ENCODE measurements at places on chromosomes 1 and 21. TPM values are rescaled to one million over a fixed set of nuclear protein-coding genes. Genes with fewer than 3 reads are reported as not detected.

DNA sequence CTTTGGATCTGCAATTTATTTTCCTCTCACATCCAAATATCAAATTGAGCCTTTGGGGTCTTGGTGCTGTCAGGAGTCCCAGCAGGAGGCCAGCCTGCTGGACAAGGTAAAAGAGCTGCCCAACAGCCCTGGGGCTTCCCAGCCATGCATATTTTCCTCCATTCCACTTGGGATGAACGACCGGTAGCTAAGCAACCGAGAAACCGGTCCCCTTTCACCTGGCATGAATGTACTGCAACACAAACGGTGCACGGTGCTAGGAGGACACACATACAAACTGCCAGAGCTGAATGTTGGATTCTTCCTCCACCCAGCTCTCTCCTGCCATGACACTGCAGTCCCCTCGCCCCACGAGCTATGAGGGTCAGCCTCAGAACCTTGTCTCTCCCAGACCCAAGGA is 42.7 kb downstream of the BCAR3 start:
- DNase-seq, result no peak

IGSF9 gene
- not detected for total RNA-seq

DNA sequence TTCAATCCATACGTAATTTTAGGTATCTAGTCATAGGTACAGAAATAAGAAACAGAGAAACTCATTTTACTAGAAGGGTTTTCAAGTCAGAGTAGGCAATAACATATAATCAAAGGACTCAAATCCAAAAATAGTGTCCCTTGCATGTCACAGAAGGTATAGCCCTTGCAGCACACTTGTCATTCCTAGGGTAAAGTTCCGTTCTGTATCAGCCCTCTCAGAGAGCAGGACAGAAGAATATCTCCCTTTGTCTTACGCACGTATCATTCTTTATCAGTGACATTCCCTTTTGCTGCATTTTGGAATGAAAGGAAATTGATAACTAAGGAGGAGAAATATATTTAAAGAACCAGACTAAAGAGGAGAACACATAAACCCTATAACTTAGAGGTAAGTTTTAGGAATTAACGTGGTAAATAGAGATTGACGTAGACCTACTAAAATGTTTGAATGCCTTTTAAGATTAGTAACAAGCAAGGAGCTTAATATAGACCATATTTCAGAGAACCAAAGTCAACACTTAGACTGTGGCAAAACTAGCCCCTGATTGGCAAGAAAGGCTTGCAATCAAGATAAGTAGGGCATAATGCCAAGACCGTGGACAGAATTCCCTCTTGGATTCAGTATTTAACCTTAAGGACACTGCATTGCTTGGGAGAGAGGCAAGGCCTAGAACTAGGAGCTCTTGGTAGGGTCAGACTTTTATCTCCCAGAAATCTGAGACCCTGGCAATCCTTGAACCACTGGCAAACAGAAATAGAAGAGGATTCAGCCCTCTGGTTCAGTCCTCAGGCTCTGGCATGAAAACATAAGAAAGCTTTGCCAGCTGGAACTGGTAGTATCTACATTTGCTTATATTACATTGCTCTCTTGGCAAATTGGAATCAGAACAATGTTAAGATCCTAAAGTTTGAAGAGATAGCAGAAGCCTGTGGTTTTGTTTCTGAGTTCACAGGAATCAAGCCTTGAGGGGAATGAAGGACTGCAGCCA is 232.1 kb downstream of the ASTN1 start:
- DNase-seq, result no peak

DIO1 gene
- total RNA-seq, result not detected

DNA sequence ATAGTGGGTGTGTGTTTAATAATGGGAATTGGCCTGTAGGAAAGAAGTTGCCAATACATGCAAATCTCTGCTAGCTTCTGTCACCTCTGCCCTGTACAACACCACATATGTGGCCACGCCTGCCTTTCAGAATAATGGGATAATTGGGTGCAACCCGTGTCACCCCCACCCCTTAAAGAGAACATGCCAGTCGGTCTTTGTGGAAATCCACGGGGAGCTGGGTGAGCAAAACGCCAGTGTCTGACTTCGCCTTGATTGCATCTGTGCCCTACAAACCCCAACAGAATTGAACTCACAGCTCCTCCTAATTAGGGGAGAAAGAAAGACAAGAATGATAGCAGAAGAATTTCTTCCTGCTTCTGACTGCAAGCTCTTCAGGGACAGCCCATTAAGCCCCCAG is 6.4 kb upstream of the PLXNA2 start:
- no peak for DNase-seq

DNA sequence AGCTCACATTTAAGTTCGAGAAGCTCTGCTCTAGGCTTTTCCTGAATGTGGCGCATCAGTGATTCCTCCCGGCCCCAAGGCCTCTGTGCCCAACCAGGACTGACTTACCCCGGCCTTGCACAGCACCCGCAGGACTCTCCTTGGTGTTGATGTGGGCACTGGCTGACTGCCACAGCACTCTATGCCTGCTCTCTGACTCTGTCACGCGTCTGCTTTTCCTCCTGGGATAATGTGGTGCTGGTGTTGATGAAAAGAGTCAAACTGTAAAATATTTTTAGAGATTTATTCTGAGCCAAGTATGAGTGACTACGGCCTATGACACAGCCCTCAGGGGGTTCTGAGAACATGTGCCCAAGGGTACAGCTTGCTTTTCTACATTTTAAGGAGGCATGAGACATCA is 15.5 kb upstream of the SLC2A5 start:
- no peak for DNase-seq

DNA sequence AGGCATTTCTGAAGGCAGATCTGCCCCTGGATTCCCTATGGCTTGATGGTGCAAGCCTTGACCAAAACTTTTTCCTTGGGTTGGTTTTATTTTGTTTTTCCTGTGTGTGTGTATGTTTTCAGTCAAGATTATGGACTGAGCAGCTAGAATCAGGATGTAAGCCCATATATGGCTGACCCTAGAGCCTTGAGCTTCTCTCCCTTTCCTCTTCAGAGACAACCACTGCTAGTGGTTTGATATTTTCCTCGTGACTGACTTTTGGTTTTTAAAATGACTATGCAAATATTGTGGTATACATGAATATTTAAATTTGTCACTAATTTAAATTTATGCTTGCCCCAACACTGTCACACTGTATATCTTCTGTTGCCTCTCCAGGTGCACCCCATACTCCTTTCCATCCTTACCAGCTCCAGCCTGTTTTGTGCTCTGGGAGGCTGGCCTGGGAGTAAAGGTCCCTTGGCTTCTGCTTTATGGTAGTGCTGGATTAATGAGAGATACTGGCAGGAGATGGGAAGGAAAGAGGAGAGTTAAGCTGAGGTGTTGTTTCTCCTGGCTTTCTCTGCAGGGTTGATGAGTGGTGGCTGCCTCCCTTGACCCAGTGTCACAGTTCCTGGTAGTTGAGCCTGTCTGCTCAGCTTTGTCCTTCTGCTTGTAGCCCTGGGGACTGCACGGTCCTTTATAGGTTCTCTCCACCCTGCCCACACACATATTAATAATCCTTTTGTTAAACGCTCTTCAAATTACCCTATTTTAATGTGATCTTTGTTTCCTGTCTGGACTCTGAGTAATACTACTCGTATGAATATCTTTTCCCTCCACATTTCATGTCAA is 44.4 kb downstream of the RWDD3 start:
- no peak for DNase-seq

DNA sequence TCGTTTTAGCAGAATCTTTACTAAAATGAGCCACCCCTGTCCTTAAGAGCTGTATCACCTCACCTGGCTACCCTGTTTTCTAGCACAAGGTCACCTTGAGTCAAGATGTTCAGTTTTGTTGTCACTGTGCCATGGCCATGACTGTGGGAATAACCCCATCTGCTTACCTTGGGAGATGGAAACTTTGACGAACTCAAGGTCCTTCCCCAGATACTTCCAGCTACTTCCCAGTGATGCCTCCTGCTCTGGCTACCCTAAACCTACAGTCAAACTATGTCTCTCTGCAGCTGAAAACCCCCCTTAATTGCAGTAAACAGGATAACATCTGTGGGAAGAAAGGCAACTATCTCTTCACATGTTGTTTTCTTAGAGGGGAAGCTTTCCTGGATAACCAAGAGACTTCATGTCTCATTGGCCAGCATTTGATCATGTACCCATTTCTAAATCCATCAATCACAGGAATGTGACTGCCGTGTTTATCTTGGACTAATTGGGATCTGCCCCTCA is 89.5 kb upstream of the C1orf21 start:
- no peak for DNase-seq

DNA sequence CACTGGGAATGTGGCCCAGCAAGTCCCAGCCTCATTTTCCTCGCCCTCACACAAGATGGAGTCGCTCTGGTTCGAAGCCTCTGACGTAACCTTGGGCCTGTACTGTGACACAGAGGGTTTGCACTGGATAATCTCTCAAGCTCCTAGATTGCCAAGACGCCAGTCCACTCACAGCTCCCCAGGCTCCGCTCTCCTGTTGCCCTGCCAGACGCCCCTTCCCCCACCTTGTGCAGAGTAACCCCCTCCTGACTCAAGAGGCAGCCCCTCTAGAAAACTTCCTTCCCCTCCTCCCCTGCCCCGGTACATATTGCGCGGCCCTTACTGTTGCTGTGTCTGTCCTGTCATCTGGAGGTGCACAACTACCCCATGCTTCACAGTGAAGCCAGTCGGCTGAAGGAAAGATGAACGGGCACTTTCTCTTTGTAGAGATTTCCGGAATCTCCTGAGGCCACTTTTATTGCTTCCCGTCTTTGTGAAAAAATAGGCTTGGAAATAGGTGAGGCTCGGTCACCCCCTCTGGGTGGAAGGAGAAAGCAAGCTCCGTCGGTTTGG is 981 bp upstream of the KIAA1614 start:
- DNase-seq, result no peak

NCAM2 gene
- total RNA-seq, result not detected

LRRN2 gene
- not detected for total RNA-seq

DNA sequence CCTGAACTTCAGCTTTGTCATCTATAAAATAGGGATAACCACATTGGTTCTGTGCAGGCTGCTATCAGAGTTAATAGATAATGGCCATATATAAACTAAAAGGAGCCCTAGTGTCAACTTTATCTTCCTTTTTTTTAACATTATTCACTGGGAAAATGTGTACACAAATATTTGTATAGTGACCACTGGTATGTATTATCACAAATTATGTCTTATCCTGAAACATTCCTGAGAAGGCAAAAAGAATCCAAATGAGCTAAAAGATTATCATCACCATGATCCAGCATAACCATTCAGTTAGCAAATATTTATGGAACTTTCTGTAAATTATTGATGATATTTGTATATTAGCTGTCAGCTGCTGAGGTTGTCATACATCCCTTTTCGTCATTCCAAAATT is 16.6 kb downstream of the ANGPTL3 start:
- no peak for DNase-seq

GRCh38 chr1:19372602-19373001 is 60.5 kb downstream of the SLC66A1 start:
- no peak for DNase-seq

DNA sequence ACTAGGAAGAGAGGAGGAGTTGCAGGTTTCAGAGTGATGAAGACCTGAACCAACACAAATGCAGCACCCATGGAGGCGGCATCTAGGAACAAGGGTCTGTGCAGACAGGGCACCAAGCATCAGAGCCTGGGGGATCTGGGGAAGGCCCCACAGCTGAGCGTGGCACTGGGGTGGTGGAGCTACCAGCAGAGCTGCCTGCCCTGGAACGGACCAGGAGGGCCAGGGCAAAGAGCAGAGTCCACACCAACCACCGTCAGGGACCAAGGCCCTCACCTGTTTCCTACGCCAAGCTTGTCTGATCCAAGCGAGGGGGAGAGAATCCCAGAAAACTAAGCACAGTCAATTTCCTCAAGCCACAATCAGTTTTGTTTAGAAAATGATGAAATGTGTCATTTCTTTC is 79.0 kb upstream of the SYT6 start:
- no peak for DNase-seq

GRCh38 chr1:158181577-158181922 is 855 bp downstream of the CD1D start:
- no peak for DNase-seq

DNA sequence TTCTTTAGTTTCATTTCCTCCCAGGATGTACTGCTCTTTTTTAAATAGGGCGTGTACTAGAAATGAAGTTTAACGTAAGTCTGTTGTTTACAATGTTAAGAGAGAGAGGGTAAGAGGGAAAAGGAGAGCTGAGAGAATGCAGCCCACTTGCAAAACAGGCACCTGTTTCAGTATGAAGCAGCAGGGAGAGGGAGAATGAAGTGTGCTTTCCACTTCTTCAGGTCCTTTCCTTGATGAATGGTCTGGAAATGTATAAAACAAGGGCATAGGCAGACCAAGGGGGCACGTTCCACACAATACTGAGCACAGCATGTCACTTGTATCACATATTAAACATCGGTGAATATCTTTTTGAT is 2.0 kb downstream of the KCNA3 start:
- DNase-seq, result peak; percentile 78

DNA sequence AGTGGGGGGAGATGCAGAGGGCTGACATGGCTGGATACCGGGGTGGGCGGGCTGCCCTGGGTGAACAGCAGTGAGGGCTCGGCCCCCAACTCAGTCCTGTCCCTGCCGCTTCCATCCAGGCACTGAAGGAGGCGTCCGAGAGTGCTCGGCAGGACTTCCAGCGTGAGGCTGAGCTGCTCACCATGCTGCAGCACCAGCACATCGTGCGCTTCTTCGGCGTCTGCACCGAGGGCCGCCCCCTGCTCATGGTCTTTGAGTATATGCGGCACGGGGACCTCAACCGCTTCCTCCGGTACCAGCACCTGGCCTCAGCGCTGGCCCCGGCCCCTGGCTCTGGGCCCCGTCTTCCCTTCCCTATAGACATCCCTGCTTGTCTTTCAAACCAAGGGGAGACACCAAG is 15.6 kb downstream of the NTRK1 start:
- no peak for DNase-seq

DNA sequence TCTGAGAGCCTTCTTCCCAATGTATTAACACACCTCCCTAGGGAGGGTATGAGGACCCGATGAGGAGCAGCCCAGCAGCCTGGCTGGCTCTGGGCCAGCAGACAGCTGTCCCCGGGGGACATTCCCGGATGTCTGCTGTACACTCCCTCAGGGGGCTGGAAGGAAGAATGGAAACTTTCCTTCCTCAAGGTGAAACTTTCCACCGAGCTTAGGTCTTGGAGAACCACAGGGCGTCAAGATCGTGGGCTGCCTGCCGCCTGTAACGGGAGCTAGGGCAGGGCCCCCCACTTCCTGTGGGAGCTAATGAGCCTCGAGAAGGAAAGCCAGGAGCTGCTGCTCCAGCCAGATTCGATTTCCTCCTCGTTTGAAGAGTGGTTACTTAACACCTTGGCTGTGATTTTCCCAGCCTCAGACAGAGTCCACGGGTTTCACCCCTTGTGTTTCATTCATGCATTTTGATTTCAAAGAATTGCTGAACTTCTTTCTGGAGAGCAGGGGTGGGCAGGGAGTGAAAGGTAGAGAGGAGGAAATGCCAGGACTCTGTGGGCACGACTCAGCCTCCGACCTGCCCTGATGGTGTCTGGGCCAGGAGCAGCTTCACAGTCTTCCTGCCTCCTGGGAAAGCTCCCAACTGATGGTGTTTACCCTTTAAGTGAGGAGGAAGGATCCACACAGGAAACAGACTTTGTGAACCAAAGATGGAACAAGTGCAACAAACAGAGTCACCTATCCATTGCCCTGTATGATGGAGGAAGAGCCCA is 29.7 kb downstream of the UBE2T start:
- DNase-seq, result no peak

- DNase-seq, result peak; percentile 59
Observed at GRCh38 chr1:107965110-107965991, at the start of gene VAV3. VAV3 (minus strand) TSS chr1:107965180; CDS start chr1:107964869, 311 bp downstream.

STIL gene
- total RNA-seq, result 3.8 TPM

- no peak for DNase-seq
Observed at GRCh38 chr1:53123453-53124140, 18.8 kb downstream of the SLC1A7 start.
